ENCODE measurements at places on chromosomes 16 and 17.

DNA sequence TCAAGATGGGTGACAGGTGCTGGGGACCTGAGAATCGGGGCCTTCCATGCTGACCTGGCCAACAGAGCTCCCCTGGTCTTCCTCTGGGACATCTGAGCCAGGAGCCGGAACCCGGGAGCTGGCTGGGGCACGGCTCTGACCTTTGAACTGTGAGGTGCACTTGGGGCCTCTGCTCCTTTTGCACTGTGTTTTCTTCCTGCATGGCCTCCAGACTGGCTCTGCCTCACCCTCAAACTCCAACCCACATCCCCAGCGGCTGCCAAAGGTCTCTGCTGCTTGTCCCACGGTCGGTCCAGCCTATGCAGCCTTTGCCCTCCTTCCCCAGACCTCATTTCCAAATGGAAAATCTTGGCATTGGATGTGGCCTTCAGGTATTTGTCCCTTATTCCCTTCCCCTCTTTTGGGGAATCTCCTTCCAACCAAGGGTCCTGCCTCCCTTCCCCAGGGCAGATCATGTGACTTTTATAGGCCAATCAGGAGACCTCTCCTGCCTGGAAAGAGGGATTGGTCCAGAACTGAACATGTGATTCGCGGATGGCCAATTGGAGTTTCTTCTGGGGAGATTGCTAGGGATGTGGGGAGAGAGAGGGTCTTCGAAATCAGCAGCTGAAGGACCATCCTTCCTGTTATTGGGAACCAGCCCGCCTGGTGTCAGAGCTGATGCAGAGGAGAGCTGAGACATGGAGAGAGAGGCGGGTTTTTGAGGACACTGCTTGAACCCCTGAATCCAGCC is 117.9 kb downstream of the CYLD start:
- DNase-seq: no peak

- DNase-seq: no peak
These were observed 92.1 kb upstream of the GSE1 start for GRCh38 chr16:85520853-85521521.

GRCh38 chr17:4592240-4593005 is 8.1 kb downstream of the SMTNL2 start:
- no peak for DNase-seq

DNA sequence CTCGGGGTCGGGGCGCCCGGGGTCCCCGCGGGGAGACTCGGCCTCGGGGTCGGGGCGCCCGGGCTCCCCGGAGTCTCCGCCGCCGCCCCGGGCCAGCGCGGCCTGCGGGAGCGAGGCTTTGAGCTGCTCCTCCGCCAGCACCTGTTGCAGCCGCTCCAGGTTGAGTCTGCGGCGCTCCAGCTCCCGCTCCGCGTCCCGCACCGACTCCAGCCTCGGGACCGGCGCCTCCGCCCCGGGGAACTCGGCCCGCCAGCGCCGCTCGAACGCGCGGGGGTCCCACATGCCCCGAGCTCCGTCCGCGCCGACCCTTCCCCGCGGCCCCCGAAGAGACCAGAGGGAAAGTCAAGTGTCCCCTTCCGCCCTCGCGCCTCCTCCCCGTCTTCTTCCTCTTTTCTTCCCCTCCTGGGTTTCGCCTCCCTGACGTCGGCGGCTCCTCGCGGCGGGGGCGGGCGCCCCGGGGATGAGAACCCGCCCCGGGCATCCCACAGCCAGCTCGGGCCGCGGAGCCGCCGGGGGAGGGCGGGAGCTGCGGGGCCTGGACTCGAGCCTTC is 40.8 kb upstream of the BHLHA9 start:
- no peak for DNase-seq

DNA sequence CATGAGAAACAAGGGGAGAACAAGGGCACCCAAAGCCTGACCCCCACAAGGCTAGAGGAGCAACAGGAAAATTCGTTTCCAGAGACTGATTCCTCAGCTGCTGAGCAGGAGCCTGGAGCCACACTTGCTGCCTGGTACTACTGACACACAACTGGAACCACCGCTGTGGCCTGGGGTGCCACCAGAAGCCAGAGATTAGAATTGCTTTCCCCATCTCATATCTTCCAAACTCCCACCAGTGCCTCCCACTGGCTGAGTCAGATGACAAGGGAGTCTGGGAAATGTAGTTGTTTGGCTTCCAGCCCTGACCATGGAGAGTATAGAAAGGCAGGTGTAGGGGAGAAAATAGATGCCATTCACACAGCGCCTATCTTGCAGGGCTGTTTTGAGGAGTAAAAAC is 4.1 kb upstream of the TMEM11 start:
- no peak for DNase-seq

All from NCI-H446 (cell line).